Stimulated activated CD4-positive, alpha-beta T cell treated with anti-CD3 and anti-CD28 coated beads, Interleukin-15, amount 100 ng/mL, for 24 hours (primary cell): ENCODE measurements at places on chromosomes 1 and 21.

DNA sequence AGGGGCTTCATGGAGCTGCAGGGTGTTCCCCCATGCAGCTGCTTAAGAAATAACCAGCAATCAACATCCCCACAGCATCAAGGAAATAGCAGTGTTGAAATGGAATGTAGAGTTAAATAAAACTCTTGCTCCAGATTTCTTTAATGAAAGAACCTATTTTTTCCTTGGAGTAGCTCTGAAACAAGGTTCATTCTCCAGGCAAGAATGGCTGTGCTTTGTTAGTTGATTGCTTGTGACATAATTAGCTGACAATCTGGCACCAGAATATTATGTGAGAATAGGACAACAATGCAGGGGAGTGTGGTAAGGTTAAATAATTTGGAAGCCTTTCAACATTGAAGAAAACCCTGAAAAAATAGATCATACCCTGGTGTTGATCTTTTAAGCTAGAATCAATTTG lies 254.2 kb upstream of the RRP15 start:
- no peak for DNase-seq

DNA sequence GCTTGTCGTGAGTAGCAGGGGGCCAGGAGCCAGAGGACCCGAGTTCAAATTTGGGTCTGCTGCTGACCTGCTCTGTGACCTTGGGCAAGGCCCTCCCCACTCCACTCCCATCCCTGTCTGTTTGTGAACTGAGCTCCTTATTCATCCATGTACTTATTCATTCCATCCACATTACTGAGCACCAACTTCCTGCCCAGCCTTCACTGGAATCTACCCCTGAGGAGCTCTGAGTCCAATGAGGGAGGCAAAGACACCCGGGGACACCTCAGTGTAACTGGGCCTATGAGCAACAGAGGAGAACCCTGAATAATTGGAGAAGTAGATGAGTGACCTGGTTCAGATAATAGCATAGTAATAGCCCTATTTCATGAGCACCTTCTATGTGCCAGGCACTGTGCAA lies 8.9 kb downstream of the BSND start:
- no peak for DNase-seq

DNA sequence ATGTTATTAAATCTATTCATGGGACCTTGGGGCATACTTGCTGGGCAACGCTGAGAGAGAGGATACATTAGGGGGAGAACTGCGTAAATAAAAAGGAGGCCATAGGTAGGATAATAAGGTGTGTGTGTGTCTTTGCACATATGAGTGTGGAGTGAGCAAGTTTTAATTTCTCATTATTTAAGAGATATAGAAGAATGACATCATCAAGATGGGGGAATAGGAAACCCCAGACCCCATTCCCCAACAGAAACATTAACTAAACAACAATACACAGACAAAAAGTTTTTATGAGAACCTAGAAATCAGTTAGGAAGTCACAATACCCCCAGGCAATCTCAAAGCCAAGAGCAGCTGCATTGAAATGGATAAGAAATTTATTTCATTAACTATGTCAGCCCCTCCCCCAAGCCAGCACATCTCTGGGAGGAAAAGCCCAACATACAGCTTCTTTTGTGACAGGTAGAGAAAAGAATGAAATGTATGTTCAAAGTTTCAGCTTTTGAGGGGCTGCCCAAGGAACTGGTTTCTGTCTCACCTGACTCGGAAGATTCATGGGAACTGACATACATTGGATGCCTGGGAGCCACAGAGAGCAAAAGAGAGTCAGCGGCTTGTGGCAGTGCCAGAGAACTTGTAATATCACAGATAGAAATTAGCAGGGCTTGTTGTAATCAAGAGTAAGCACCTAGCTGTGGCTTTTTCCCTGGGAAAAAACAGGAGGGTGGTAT lies 234.3 kb upstream of the NFIA start:
- no peak for DNase-seq

- DNase-seq, result peak; percentile 10
These were observed 738.0 kb downstream of the PTPRU start for GRCh38 chr1:29974316-29974724.

DNA sequence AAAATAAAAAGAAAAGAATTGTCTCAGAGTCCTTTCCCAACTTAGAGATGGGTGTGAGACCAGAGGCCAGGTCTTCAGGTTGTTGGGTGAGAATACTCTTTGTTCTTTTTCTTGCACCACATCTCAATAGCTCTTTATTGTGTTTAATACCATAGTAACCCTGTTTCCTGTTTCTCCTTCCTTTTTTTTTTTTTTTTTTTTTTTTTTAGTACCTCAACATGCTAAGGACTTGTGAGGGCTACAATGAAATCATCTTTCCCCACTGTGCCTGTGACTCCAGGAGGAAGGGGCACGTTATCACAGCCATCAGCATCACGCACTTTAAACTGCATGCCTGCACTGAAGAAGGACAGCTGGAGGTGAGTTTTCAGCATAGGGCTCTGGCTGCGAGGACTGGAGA lies 24.4 kb downstream of the CELF3 start:
- no peak for DNase-seq

- no peak for DNase-seq
These were observed 813 bp upstream of the DEDD start for GRCh38 chr1:161133220-161133740.

GRCh38 chr1:200154069-200154767 lies 126.7 kb downstream of the NR5A2 start:
- peak; percentile 52 for DNase-seq

GRCh38 chr1:1914101-1914970 lies 724 bp upstream of the CALML6 start:
- DNase-seq, result no peak
